ENCODE measurements at places on chromosomes 12 and 14. TPM values are rescaled to one million over a fixed set of nuclear protein-coding genes. Genes with fewer than 3 reads are reported as not detected.

The PLEKHD1 gene
- total RNA-seq, result not detected

- no peak for DNase-seq
These were observed 198.6 kb downstream of the BCAT1 start for GRCh38 chr12:24750263-24750662.

The TMEM52B gene
- total RNA-seq, result not detected

GRCh38 chr14:31389946-31390345, 30.4 kb downstream of the HEATR5A start:
- DNase-seq, result no peak

DNA sequence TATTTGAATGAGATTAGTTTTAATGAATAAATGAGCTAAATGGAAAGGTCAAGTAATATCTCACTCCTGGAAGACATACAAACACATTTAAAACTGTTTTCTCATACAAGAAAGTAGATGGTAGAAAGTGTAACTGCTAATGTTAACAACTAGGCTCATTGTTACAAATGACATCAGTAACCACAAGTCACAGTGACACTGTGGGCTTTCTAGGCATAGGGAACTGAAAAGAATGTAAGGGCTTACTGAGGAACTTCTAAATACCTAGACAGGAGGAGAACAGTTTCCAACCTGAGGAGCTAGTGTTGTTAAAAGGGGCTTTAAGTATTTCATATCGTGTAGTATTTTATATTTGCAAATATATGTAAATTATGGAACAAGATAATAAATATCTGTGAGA, 17.5 kb upstream of the ERGIC2 start:
- DNase-seq, result no peak

The AKAP3 gene
- 0.79 TPM for total RNA-seq

Measured in right atrium auricular region (tissue), 2 donors.